LoVo (cell line): ENCODE measurements at places on chromosomes 4 and X.

DNA sequence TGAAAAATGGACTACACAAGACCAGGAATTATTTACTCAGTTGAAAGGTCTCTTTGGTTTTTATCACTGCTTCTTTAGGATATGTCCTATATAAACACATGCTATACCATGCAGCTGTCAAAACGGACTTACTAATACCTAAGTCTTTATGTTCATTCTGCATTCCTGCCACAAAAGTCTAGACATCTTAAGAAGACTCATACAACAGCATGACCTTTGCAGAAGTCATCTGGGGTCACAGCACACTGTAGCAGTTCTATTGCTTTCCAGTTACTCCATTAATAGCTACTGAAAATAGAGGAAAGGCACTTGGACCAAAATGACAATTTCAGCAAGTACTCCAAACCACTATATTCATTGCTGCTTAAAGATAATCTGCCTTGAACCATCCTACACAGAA is 53.2 kb downstream of the DDX60 start:
- no peak for DNase-seq

- DNase-seq = no peak
These were observed 80.9 kb downstream of the POLA1 start for GRCh38 chrX:24774650-24775049.

DNA sequence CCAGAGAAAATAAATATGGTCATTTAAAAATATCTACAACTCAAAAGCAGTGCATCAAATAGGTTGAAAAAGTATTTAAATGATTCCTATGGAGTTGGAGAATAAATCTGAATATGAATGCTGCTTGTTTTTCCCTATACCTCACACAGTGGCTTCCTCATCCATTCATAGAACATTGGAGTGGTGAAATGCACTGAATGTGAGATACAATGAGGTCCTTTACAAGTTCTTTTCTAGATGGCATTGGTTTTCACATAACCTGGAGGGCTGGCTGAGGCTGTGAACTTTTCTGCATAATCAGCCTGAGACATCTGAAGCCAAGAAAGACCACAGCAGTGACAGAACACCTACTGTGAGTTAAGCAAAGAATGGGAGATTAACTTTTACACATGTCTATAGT is 279.1 kb upstream of the NRK start:
- DNase-seq = no peak

DNA sequence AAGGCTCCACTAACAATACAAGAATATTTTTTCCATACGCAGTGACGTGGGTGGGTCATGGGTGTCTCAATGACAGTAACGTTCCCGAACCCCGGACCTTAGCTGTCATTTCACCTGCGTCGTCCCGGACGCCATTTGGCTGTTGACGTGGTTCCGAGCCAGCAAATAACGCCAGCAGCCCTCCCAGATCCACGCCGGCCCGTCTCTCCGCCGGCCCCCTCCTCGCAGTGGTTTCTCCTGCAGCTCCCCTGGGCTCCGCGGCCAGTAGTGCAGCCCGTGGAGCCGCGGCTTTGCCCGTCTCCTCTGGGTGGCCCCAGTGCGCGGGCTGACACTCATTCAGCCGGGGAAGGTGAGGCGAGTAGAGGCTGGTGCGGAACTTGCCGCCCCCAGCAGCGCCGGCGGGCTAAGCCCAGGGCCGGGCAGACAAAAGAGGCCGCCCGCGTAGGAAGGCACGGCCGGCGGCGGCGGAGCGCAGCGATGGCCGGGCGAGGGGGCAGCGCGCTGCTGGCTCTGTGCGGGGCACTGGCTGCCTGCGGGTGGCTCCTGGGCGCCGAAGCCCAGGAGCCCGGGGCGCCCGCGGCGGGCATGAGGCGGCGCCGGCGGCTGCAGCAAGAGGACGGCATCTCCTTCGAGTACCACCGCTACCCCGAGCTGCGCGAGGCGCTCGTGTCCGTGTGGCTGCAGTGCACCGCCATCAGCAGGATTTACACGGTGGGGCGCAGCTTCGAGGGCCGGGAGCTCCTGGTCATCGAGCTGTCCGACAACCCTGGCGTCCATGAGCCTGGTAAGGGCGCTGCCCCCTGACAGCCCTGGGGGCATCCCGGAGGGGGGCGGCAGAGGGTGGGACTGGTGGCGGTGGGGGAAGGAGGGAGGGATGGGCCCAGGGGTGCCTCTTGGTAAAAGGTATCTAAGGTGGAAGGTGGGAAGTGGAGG is at the start of gene CPE:
Gene CPE (plus strand): TSS at position 264 of the 933 bp plus-strand sequence. CDS start 214 bp downstream, at position 478.
- DNase-seq = peak; percentile 49

DNA sequence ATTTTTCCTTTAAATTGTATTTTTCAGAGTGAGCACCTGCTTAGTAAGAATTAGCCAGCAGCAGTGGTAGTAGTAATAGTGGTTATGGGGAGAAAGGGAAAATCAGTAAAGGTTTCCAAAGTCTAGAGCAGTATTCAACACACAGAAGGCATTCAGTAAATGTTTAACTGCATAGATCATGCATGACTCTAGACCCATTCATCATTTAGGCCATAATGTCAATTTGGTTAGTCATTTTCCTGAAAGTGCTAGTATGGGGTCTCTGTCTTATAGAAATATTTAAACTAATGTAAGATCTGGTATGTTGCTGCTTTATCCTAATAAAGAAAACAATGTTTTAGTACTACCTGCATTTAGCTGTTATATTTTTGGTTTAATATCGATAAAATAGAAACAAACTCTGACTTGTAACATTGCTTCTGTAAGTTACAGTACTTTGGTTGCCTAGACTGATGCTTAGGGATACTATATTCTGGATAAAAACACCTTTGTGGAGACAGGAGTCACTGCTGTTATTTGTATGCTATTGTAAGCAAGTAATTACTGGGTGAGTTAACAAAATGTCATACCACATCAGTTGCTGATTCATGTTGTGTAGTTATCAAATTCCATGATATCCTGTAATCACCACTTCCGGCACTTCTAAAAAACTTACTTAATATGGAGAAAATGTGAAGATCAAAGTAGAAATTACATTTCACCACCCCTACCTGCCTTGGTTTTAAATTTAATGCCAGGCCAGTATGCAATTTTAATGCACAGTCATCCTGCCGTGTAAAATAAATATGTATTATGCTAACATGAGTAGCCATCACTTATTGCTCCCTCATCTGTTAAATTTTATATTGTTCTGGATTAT is 115.8 kb upstream of the BMPR1B start:
- DNase-seq = no peak

DNA sequence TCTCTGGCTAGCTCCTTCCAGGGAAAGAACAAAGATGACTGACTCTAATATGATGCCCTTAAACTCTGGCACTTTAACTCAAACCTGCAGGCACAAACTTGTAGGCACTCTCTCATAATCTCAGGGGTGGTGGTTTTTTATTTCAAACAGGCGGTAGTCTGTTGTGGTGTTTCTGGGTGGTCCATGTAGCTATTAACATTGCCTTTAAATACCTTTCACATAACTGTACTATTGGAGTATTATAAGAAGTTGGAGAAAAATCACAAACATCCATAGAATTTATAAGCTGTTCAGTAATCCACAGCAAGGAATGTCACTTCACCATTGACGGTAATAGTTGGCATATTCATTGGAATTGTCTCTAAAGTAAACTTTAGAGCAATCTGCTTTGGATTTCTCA is 204.2 kb upstream of the PDE5A start:
- DNase-seq = no peak

DNA sequence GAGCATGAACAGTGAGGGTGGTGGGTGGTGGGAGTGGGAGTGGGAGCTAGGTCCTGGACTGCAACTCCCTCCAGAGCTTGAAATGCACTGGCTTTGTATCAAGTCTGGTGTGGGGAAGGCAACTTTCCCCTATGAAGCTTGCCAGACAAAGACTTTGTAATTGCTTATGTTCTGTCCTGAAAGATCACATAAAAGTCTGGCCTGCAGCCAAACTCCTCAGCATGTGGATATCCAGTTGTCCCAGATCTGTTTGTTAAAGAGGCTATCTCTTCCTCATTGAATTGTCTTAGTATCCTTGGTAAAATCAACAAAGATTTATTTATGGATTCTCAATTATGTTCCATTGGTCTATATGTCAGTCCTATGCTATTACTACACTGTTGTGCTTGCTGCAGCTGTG is 607.9 kb downstream of the GLUD2 start:
- DNase-seq = no peak

DNA sequence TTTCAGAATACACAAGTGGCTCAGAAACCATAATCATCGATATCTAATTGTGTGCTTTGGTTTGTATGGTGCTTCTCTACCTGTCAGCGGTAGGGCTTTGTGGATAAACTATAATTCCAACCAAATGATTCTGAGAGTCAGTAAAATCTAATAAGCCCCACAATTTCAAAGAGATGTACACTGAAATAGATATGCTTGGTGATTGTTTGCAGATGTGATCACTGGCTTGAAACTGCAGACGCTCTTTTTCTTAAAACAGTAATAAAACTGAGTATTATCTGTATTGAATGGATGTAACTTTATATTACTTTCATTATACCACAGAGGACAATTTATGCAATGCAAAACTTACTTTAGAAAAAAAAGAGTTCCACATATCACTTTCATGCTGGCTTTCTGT is 198.8 kb upstream of the ANXA10 start:
- DNase-seq = no peak

DNA sequence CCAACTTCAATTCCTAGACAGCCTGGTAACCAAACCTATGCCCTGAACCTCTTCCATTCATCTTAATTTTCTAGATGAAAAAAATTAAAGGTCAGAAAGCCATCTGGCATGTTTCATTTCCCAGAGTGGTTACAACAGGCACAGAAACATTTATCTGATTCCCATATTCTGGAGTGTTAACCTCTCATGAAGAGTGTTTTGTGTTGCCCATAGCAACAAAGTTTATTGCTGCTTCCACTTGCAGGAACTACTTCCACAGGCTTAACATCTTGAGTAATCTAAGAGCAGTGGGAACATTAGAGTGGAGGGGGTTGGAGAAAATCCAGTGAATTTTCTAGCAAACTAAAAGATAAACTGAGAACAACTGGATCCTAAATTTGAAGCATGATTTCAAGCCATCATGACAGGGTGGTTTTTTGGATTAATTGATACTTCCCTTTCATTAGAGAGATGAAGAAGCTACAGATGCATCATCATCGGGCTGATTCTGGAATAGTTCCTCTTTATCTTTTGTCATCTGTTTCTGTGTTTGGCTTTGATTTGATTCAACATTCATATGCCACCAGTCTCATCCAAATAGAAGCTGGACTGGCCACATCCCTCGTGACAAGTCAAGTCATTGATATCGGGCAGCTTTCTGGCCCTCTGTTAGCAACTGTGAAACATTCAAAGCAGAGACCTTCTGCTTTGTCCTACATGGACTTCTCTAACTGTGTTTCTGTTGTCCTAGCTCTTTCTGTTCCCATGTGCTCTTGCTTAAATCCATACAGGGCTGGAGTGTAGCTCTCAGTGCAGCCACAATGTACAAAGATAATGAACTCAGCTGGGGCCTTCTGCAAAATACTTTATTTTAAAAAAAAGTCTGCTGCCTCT is 167.3 kb downstream of the MID1IP1 start:
- no peak for DNase-seq

GRCh38 chrX:129695535-129695934 is 40.8 kb upstream of the APLN start:
- no peak for DNase-seq

DNA sequence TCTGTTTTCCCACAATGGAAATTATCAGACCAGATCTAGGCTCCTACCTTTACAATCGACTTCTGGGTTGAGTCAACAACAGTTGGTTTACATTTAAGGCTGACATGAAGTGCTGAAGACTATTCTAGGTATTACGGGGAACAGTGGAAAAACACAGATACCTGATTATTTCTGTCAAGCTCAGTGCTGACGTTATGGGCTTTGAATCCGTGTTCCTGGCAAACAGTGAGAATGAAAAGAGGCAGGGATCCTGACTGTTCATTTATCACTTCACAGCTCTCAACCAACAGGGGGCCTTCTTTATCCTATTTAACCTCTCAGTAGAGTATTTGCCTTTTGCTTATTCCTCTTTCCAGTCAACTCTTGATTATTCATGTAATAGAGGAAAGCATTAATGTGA is 43.1 kb downstream of the TMEM164 start:
- DNase-seq = no peak

DNA sequence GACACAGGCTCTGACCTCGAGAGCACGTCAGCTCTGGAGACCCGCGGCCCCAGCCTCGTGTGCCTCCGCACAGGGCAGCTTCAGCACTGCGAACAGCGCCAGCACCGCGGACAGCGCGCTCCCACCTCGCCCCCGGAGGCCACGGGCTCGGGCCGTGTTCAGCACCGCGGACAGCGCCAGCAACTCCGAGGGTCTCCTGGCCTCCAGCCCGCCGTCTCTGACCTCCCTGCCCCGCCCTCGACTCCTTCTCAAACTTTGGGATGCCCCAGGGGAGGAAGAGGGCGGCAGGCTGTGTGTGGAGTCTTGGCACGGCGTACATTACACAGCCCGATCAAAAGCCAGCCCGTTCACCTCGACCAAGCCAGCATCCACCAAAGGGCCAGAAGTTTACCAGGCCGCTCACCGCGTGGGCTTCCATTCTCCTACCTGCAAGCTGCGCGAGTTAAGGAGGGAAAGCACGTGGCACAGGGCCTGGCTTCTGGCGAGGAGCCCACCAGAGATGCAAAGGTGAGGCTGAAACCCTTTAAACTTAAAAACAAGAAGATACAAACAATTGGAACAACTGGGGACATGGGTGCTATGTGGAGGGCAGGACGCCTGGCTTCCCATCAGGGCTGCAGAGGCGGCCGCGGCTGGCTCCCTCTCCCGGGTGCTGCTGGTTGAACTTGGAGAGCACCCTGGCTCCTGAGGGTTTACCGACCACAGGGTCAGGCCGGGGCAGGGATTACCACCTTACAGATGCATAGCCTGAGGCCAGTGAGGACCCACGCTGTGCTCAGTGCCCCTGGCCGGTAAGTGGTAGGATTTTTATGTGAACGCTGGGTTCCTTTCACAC is 4.5 kb upstream of the NKX1-1 start:
- peak; percentile 14 for DNase-seq

DNA sequence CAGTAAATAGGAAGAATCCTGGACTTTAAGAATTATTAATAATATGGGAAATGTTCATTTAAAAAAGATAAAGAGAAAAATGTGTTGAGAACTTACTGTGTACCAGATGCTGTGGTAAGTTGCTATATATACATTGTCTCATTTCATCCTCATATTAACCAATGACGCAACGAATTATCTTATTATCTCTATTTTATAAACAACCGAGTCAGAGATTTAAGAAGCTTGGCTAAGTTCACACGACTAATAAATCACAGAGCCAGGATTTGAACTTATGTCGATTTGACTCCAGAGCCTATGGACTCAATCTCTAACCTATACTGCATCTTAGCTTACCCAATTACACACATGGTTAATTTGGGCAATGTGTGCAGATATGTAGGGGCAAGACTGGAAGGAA is 15.5 kb upstream of the DCTD start:
- DNase-seq = no peak

GRCh38 chrX:129043138-129043537 is 480.2 kb downstream of the SMARCA1 start:
- no peak for DNase-seq

- DNase-seq = no peak
These were observed 735.8 kb upstream of the ATOH1 start for GRCh38 chr4:93092765-93093164.
